ENCODE measurements at places on chromosomes 12 and 14. TPM values are rescaled to one million over a fixed set of nuclear protein-coding genes. Genes with fewer than 3 reads are reported as not detected.

GRCh38 chr12:67039995-67040860 lies 228.9 kb upstream of the CAND1 start:
- no peak for DNase-seq

DNA sequence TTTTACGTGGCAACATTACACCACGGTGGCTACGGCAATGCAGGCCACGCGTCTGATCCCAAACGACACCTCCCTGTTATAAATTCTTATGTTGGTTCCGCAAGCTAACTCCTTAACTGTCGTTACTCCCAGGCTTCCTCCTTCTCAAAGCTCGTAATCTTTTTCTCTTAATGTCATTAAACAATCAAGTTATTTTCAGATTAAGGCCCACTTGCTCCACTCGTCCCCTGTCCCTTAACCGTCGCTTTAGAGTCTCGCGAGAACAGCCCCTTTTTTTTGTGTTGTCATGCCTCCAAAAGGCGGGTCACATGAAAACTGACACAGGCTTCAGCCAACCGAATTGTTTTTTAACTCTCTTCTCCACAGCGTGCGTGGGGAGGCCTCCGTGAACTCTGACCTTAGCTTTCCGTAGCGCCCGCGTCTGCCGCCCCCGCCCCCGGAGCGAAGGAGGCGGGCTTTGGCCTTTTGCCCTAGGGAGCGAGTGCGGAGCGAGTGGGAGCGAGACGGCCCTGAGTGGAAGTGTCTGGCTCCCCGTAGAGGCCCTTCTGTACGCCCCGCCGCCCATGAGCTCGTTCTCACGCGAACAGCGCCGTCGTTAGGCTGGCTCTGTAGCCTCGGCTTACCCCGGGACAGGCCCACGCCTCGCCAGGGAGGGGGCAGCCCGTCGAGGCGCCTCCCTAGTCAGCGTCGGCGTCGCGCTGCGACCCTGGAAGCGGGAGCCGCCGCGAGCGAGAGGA lies at the start of gene CAND1:
Gene CAND1, plus strand, starts transcription at position 463 of the 737 bp plus-strand sequence. CDS start 360 bp downstream, outside the sequence.
- peak; percentile 96 for DNase-seq

- DNase-seq = no peak
Observed at GRCh38 chr14:57962325-57963035, 96.6 kb upstream of the SLC35F4 start.

GRCh38 chr14:100433428-100433814 lies 110.3 kb downstream of the SLC25A47 start:
- no peak for DNase-seq

DNA sequence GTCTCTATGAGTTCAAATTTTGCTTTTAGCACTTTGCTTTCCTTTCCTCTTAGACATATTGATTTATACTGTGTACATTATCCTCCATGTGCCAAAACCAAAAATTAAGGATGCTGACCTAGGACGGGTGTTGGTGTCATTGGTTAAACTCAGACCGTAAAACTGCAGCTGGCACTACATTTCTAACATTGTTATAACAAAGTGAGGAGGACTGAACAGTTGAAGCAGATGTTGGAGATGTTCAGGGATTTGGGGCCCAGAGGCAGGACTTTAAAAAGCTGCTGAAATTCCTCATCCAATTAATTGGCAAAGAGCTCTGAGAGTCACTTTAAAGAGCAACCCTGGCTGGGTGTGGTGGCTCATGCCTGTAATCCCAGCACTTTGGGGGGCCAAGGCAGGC lies 72.4 kb downstream of the TMTC1 start:
- DNase-seq = no peak

DNA sequence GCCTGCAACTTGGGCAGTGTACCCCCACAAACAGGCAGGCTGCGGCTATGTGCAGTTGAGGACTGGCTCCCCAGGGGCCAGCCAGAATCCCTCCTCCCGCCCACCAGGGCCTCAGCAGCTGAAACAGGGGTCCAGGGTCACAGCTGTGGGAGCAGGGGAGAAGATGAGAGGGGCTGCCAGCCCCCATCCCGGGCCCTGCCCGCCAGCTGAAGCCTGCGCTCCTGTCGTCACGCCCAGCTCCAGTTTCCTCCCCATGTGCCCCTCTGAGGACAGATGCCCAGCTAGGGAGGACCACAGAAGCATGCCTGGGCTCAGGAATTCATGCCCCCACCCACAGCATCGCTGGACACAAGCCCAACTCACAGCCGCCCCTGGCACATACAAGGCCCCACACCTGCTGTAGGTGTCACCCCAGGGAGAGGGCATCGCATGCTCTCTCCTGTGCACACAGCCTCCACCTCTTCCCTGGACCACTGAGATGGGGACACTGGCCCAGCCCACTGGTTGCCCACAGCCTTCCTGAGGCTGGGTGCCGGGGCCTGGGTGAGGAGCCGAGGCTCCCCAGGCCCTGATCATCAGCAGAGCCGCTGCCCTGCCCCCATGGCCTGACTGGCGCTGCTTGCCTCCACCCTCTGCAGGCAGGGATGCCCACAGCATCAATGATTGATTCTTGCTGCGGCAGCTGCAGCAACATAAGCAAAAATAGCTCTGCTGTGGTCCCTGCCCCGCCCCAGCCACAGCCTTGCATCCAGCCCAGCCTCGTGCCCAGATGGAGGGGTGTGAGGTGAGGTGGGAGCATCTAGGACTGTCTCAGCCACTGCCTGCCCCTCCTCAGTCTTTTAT lies 3.7 kb upstream of the CLBA1 start:
- DNase-seq = no peak

- no peak for DNase-seq
Observed at GRCh38 chr12:92866418-92866817, 62.7 kb downstream of the EEA1 start.

DNA sequence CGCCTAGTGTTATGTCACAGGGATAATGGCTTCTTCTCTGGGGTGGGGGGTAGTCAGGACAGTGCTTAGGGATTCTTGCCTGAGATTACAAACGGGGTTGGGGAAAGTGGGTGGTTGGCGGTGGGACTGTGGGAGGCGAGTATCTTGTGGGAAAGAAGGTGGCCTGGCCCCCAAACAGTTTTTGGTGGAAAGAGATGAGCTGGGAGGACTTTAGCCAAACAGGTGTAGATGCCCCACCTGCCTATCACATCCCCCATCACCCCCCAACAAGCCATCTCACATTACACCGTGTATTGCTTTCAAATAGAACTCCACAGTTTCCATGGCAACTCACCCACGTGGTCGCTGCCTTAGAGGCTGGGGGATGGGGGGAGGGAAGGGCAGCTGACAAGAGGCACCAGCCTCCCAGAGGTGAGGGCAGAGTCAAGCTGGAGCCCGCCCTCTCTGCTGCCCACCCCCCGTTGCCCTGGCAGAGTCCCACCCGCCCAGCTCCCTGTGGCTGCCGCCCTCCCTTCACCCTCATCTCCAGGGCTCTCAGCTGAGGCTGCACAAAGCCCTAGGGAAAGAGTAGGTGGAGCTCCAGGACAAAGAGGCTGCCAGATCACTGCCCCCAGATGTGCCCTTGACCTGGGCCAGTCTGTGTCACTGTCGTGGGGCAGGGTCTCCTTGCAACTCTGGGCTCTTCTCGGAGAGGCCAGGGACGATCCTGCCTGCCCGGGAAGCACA lies 98.3 kb downstream of the LRRC74A start:
- DNase-seq = no peak

- no peak for DNase-seq
Observed at GRCh38 chr12:128798571-128799341, 25.0 kb downstream of the SLC15A4 start.

- DNase-seq = no peak
Observed at GRCh38 chr12:65466911-65467310, 188.4 kb downstream of the MSRB3 start.

GRCh38 chr12:131828671-131829355 lies 620 bp downstream of the MMP17 start:
- peak; percentile 39 for DNase-seq

DNA sequence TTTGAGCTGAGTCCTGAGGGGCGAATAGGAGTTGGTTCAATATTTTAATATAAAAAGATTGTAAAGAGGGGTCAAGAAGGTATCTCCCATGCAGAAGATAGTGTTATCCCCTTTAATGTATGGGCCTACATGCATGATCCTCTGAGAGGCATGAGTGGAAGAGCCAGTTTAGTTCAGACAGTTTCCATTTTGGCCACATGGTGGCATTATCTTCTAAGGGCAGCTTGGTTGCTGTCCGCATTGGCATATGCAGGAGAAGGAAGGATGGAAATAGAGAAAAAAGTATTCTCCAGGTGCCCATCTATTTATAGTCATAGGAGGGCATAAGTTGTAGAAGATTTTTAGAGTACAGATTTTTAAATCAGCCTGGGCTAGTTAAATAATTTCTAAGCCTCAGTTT lies 5.4 kb downstream of the SAMD4A start:
- no peak for DNase-seq

DNA sequence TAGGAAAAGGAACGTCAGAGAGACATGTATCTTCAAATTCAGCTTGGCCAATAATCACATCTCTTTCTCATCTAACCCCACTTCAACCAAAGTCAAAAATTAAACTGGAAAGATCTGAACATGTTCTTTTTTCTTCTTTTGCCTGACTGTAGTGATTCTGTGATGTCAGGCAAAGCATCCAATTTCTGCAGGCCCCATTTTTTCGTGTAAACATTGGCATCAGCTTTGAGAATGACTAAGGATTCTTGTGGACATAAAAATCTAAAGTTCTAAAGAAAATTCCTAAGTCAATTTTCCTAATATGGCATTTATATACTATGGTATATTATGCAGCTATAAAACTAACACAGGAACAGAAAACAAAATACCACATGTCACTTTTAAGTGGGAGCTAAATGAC lies 89.1 kb downstream of the STXBP6 start:
- DNase-seq = no peak

- DNase-seq = no peak
Observed at GRCh38 chr12:72295101-72295500, 22.9 kb downstream of the TRHDE start.

DNA sequence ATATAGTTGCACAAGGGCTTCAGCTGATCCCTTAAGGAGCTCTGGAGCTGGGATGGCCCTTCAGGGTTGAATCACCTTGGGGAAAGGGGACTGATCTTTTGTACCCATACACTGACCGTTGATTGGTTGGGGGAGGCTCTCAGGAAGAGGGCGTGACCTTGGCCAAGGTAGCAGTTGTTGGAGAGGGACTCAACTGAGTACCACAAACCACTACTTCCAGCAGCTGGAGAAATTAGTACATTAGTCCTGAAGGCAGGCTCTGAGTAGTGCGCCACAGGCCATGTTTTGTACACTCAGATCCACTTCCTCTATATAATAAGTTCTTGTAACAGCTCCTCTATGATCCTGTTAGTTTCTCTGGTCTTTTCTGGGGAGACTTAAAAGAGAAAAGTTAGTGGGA lies 317.6 kb downstream of the CCDC91 start:
- no peak for DNase-seq

DNA sequence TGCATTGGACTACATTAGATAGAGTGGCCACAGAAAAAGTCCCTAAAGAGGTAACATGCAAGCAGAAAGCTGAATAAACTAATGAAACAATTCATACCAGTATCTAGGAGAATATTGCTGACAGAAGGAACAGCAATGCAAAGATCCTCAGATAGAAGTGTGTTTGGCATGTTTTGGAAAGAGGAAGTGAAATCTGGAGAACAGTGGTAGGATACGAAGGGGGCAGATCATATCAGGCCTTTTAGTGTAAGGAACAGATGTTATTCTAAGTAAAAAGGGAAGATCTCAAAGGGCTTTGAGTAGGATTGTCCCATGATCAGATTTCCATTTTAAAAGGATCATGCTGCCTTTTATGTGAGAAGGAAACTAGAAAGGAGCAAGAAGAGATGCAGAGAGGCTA lies 342.9 kb downstream of the PAWR start:
- no peak for DNase-seq

DNA sequence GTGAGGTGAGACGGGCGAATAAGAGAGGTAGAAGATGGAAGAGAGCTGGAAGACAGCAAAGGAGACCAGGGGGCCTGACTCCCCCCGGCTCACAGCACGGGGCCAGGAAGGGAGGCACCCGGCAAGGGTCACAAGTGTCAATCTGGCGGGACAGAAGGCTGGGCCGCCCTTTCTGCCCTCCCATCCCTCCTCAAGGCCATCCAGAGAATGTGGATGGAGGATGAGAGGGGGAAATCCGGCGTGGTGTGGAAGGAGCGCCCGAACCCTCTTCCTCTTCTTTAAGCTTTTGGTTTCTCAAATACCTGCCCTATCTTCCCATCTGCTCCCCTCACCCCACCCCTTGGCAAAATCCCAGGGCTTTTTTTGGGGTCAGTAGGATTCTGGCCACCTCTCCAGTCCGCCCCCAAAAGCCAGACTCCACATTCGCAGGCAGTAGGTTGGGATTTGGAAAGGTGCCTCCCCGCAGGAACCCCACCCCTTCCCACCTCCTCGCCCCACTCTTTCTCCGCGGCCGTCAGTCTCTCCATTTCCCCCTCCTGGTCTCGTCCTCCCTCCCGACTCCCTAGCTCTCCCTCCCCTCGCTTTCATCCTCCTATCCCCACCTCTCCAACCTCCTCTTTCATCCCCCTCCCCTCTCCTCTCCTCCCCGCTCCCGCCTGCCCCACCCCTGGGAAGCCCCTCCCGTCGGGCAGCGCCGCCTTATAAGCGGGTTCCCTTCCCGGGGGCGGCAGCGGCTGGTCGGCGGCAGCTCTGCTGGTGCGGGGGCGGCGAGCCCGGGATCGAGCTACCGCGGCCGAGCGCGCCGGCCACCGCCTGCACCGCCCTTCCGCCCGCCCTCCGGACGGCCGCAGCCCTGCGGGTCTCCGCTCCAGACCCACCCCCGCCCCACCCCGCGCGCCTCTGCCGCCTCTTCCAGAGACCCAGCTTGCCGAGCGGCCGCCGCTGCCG lies at the start of gene PTMS:
Gene PTMS, plus strand, starts transcription at position 730 of the 948 bp plus-strand sequence. CDS start 343 bp downstream, outside the sequence.
- DNase-seq = peak; percentile 54

- no peak for DNase-seq
Observed at GRCh38 chr14:50804181-50804721, 26.7 kb downstream of the NIN start.

- peak; percentile 91 for DNase-seq
Observed at GRCh38 chr14:77033622-77034589, 5.4 kb upstream of the IRF2BPL start.

DNA sequence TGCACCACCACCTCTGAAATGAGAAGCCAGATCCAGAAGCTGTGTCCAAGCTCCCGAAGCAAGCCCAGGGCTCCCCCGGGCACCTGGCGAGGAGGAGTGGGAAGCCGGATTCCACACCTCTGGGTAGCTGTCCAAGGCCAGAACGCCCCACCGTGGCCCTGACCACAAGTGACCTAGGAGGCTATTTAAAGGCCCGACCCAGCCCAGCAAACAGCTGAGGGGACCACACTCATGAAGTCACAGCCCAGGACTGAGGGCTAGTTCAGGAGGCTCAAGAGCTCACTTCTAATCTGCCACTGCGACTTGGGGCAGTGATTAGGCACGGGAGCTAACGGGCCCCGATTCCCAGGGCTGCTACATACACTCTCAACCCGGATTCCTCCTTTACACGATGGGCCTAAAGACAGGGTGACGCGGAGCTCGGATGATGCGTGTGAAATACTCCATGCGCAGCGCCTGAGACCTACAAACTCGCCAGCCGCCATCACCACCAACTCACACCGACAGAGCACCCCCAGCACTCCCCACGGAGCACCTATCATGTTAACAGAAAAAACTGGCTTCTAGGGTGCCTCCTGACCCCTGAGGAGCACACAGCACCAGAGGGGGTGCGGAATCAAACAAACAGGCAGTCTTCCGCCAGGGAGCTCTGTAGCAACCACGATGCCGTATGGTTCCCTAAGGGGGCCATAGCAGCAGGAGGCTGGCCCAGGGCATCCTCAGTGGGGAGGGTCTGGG lies 84.0 kb upstream of the GPR68 start:
- no peak for DNase-seq

The LRRC10 gene
- not detected for total RNA-seq

The LRTM2 gene
- total RNA-seq = not detected

The IGFBP6 gene
- 1.5 TPM for total RNA-seq

The SNAPC1 gene
- 10.5 TPM for total RNA-seq

The FAM222A gene
- 0.18 TPM for total RNA-seq

The ZNF891 gene
- total RNA-seq = 1.8 TPM

The SMAGP gene
- 1.5 TPM for total RNA-seq

The MANSC4 gene
- not detected for total RNA-seq

The SLC2A14 gene
- total RNA-seq = 0.09 TPM

The TAS2R10 gene
- not detected for total RNA-seq

The DNAJC22 gene
- total RNA-seq = 0.06 TPM

All from activated naive CD4-positive, alpha-beta T cell treated with anti-CD3 and anti-CD28 coated beads, Interleukin-2, amount 50 U/mL, for 72 hours (primary cell).